ENCODE measurements at places on chromosomes 16 and 17.

- DNase-seq: no peak
Observed at GRCh38 chr17:17783116-17783824, 53.5 kb downstream of the SREBF1 start.

- no peak for DNase-seq
Observed at GRCh38 chr16:4511441-4512082, 27.0 kb downstream of the CDIP1 start.

DNA sequence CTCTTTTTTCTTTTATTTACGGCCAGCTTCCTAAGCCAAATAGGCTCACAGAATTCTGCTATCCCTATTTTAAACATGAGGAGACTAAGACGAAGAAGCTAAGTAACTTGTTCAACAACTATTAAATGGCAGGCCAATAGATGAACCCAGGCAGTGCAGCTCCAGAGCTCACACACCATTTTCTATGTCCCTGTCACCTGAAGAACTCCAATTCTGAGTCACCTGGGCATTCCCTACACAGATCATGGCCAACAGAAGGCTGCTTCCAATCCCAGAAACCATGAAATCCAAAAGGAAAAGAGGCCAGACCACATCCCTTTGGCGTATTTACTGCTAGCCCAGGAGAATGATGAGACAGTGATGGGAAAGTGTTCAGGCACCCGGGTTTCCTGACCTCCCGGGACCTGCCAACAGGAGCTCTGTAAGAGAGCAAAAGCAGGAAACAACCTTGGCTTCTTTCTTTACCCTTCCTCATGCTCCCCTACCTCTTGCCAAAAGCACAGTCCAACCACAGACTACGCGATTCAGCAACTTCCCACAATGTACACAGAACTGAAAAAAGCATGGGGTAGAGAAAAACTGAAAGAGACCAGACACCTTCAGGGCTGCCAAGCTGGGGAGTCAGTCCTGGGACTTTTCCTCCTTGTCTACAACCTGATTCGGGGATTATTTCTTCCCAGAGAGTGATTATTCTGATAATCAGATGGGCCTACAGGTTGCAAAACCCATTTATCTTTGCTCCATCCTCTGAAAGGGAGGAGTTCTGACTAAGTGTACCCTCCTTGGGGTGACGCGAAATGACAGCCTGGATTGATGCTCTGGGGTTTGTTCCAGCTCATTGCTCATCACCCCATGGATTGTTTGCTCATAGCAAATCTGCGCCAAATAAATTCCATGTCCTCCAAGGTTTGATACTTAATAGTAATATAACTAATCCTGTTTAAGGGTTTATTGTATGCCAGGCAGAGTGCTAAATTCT lies 47.8 kb upstream of the HAS3 start:
- no peak for DNase-seq

DNA sequence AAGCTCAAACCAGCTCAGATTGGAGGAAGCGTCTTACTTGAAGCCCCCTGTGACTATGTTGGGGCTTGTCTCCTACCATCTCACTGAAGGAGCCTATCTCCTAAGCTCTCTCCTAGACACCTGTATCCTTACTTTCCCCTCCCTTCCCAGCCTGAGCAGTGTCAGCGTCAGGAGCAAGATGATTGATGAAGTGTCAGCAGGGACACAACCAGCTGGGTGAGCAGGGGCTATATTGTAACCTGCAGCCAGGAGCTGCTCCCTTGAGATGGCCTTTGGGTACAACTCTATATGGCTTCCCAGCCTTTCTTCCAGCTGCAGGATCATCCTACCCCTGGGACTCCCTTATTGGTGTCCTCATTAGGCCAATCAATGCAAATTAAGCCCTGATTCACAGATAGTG lies 83.2 kb upstream of the HSBP1 start:
- DNase-seq: no peak

DNA sequence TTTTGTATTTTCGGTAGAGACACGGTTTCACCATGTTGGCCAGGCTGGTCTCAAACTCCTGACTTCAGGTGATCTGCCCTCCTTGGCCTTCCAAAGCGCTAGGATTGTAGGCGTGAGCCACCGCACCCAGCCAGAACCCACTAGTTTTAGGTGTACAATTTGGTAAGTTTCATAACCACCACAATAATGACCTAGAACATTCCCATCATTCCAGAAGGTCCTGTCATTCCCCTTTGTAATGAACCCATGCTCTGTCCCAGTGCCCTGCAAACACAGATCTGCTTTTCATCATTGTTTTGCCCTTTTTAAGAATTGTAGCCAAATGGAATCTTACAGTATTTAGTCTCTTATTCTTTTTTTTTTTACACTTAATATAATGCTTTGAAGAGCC lies 35.6 kb upstream of the IRF8 start:
- no peak for DNase-seq

DNA sequence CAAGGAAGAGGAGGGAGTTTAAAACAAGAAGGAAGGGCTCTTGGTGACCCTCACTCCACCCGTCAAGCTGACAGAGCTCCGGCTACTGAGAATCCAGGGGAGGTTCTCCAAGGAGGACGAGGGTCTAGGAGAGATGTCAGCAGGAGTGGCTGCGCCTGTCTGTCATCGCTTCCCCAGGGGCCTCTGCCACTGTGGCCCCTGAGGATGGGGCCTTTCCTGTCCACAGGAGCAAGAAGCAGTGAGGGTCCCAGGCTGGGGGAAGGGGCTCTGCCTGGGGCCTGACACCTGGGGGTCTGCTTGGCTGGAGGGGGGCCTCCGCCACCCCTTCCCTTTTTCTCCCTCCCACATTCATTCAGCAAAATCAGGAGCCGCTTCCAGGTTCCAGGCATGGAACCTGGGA lies 66.5 kb upstream of the TNRC6C start:
- no peak for DNase-seq

GRCh38 chr17:4908711-4909496 lies 6.0 kb upstream of the CHRNE start:
- DNase-seq: peak; percentile 37

DNA sequence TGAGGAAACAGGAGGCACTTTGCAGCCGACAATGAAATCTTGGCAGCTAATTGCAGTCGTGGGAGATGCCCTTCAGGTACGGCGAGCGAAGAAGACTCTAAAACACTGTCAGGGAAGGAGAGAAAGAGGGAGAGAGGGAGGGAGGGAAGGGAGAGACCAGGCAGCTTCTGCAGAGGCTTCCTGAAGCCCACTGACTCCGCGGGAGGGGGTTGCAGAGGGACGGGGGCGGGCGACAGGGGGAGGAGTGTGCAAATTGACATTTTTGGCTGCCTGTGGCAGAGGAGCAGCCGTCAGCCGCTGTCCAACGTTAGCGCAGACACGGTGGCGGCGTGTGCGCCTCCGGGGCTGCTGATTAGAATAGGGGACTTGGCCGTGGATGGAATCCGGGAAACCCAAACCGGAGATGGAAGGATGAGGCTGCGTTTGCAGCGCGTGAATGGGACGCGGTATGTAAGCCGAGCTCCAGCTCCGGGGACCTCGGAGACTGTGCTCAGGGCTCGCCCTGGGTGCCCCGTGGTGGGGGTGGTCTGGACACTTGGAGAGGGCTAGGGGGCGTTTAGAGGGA lies 849.1 kb upstream of the RBFOX1 start:
- DNase-seq: no peak

All from stimulated activated CD4-positive, alpha-beta T cell treated with anti-CD3 and anti-CD28 coated beads, Interleukin-1b, Interleukin-23, amount 100 ng/mL, for 1 hour (primary cell).